ENCODE measurements at places on chromosomes 2 and 18. TPM values are rescaled to one million over a fixed set of nuclear protein-coding genes. Genes with fewer than 3 reads are reported as not detected.

ACVR1 gene
- total RNA-seq: 34.4 TPM

TEX51 gene
- not detected for total RNA-seq

CDCA7 gene
- 26.6 TPM for total RNA-seq

ASB1 gene
- total RNA-seq: 24.1 TPM

GPR39 gene
- 10.0 TPM for total RNA-seq

UGT1A1 gene
- not detected for total RNA-seq

CD8B2 gene
- total RNA-seq: not detected

RGPD3 gene
- 1.3 TPM for total RNA-seq

TTC27 gene
- 32.9 TPM for total RNA-seq

DHRS9 gene
- 0.94 TPM for total RNA-seq

C2orf81 gene
- 1.6 TPM for total RNA-seq

GCG gene
- total RNA-seq: not detected

HOXD13 gene
- not detected for total RNA-seq

GALNT5 gene
- under 0.01 TPM for total RNA-seq

ALPG gene
- not detected for total RNA-seq

CSRNP3 gene
- total RNA-seq: 254 TPM

IL36G gene
- total RNA-seq: not detected

CAPG gene
- 11.0 TPM for total RNA-seq

TSPYL6 gene
- total RNA-seq: 0.31 TPM

PTPRN gene
- 30.7 TPM for total RNA-seq

ASPRV1 gene
- total RNA-seq: 8.8 TPM

MBD1 gene
- 96.7 TPM for total RNA-seq

R3HDM1 gene
- 234 TPM for total RNA-seq

LAMA1 gene
- total RNA-seq: 26.0 TPM

G6PC2 gene
- total RNA-seq: not detected

KYNU gene
- total RNA-seq: under 0.01 TPM

ZNG1B gene
- total RNA-seq: 63.9 TPM

PDE11A gene
- total RNA-seq: 1.3 TPM

TMEM131 gene
- 84.5 TPM for total RNA-seq

DSG1 gene
- not detected for total RNA-seq

FNDC4 gene
- total RNA-seq: 43.2 TPM

ACMSD gene
- total RNA-seq: not detected

MC5R gene
- 5.0 TPM for total RNA-seq

ARHGAP15 gene
- 19.4 TPM for total RNA-seq

PDK1 gene
- 6.9 TPM for total RNA-seq

ZNF804A gene
- 24.1 TPM for total RNA-seq

HJURP gene
- total RNA-seq: 3.8 TPM

CYP26B1 gene
- 3.4 TPM for total RNA-seq

ERFE gene
- 1.3 TPM for total RNA-seq

UGT1A6 gene
- total RNA-seq: not detected

GNLY gene
- total RNA-seq: 0.31 TPM

MYL12B gene
- 143 TPM for total RNA-seq

IHH gene
- not detected for total RNA-seq

SP100 gene
- 4.4 TPM for total RNA-seq

POU3F3 gene
- total RNA-seq: 256 TPM

ZNF519 gene
- 102 TPM for total RNA-seq

ABCB6 gene
- 47.9 TPM for total RNA-seq

CNOT11 gene
- total RNA-seq: 15.0 TPM

All from parietal lobe (tissue), 2 donors.